IMR-90 (cell line): ENCODE measurements at places on chromosomes 3 and 15. TPM values are rescaled to one million over a fixed set of nuclear protein-coding genes. Genes with fewer than 3 reads are reported as not detected.

Gene ASB14
- not detected in 2 replicates for total RNA-seq

Gene HAPLN3
- 4.4 and 5.9 TPM in 2 replicates for total RNA-seq

Gene THOC7
- 25.8 and 51.7 TPM in 2 replicates for total RNA-seq

Gene A4GNT
- not detected in 2 replicates for total RNA-seq
